Pulmonary artery endothelial cell (primary cell): ENCODE measurements at places on chromosomes 6 and 20. TPM values are rescaled to one million over a fixed set of nuclear protein-coding genes. Genes with fewer than 3 reads are reported as not detected.

Gene COL20A1
- not detected in 2 replicates for total RNA-seq

- DNase-seq, result no peak
These were observed 82.0 kb downstream of the SMPDL3A start for GRCh38 chr6:122871079-122871478.

DNA sequence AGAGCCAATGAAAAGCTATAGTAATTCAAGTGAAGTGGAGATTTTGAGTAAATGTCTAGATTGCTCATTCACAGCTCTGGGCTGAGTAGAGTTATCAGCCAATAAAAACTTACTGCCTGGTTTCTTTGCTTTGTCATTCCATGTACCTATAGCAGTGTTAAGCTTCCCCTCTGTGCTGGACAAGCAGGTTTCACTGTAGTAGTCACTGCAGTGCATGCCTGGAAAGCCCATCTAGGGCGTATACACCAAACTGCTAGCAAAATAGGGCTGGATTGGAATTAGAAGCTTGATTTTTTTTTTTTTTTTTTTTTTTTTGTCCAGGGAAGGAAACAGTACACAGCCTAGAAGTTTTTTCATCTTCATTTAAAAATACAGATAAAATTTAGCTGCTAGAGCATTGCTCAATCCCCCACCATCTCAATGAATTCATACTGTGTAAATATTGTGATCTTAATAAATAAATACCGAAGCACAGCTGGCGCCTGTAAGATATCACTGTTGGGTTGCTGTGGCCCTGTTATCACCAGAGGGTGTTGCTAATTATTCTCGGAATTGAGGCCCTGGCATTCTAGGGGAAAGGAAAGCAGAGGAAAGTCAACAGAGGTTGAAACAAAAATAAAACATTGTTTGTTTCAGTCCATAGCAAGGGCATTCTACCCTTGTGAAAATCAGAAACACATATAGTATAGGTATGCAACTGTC, 968.5 kb upstream of the GJE1 start:
- no peak for DNase-seq

Gene UBD
- 0.53 and 1.9 TPM in 2 replicates for total RNA-seq

GRCh38 chr6:90656325-90656724, 69.5 kb upstream of the MAP3K7 start:
- DNase-seq, result no peak

DNA sequence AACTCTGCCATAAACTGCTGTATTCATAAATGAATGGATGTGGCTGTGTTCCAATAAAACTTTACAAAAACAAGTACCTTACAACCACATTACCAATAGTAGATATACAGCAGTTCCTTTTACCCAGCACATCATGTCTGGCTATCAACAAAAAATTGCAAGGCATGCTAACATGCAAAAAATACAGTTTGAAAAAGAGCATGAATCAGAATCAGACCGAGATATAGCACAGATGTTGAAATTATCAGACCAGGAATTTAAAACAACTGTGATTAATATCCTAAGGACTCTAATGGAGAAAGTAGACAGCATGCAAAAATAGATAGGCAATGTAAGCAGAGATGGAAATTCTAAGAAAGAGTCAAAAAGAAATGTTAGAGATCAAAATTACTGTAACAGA, 8.4 kb upstream of the NUS1 start:
- no peak for DNase-seq

DNA sequence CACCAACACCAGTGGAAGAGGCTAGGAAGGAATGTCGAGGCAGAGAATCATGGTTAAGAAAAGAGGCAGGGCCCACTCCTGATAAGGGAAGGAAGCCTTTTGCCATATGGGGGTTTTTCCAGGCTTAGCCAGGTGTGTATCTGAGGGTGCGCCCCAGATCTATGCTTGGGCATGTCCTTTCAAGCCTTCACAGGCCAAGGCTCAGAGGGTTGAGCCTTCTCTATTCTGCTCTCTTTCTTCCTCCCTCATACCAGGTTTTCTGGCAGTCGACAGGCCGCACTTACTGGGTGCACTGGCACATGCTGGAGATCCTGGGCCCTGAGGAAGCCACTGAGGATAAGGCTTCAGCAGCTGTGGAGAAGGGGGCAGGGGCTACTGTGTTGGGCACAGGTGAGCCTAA, 4.7 kb downstream of the CUL9 start:
- no peak for DNase-seq

Gene CYP24A1
- not detected in 2 replicates for total RNA-seq
